RWPE1 (cell line): ENCODE measurements at places on chromosomes 11 and 22.

- DNase-seq, result peak; percentile 70
Measured at GRCh38 chr11:95925011-95925410, 1.1 kb upstream of the MTMR2 start.

GRCh38 chr11:67538306-67538705 is 15.1 kb upstream of the CABP2 start:
- DNase-seq, result no peak

- no peak for DNase-seq
Measured at GRCh38 chr22:19852177-19852781, 2.4 kb downstream of the GNB1L start.

GRCh38 chr11:45885921-45886721 is 670 bp downstream of the MAPK8IP1 start:
- DNase-seq, result no peak

GRCh38 chr11:119149018-119149785 is at the start of gene ABCG4:
ABCG4 (plus strand) TSS chr11:119149052; CDS start chr11:119149966, 914 bp downstream.
- DNase-seq, result peak; percentile 7

DNA sequence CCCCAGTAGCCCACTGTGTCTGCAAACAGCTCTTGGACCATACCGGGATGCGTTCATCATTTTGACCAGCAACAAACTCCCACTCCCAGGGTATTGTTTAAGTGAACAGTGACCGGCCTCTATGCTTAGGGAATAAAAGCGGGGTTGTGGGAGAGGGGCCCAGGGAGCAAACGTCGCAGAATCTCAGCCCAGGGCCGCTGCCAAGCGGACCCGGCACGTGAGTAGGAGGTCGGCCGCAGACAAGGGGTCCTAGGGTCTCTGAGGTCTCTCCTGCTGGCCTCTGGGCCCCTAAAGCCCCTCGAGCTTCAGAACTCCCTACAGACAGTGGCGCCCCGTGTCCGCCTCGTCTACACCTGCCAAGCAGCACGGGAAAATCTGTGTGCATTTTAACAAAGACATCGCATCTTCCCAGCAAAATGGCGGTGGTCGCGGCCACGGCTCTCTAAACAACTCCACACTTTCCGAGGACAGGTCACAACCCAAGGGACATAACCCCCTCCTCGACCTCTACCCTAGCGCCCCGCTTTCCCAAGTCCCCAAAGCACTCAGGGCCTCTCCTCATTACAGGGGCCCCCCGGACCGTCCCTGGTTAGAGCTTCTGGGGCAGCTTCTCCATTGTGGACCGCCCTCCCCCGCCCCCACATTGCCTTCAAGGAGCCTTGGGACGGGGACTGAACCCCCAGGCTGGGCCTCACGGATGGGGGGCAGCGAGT is 3.9 kb upstream of the GCAT start:
- no peak for DNase-seq

- no peak for DNase-seq
Measured at GRCh38 chr11:33630936-33631748, 69.5 kb downstream of the C11orf91 start.

DNA sequence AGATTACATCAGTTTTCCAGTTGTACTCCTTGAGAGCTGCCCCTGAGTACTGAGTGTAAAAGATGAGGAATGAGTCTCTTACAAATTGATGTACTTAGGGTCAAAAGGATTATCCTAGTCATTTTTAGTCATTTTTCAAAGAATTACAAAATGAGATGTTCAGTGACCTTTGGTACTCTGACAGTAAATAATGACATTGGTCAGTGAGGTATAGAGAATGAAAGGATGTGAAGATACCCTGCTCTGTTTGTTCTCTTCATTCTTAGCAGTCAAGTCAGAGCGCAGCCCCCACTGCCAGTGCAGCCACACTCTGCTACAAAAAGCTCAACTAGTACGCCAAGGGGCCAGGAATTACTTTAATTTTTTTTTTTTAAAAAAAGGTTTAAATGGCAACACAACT is 4.1 kb upstream of the ESAM start:
- no peak for DNase-seq

GRCh38 chr22:31179345-31179744 is 19.4 kb downstream of the RNF185 start:
- DNase-seq, result peak; percentile 63

- DNase-seq, result no peak
Measured at GRCh38 chr11:130381317-130381716, 47.1 kb downstream of the ADAMTS8 start.

DNA sequence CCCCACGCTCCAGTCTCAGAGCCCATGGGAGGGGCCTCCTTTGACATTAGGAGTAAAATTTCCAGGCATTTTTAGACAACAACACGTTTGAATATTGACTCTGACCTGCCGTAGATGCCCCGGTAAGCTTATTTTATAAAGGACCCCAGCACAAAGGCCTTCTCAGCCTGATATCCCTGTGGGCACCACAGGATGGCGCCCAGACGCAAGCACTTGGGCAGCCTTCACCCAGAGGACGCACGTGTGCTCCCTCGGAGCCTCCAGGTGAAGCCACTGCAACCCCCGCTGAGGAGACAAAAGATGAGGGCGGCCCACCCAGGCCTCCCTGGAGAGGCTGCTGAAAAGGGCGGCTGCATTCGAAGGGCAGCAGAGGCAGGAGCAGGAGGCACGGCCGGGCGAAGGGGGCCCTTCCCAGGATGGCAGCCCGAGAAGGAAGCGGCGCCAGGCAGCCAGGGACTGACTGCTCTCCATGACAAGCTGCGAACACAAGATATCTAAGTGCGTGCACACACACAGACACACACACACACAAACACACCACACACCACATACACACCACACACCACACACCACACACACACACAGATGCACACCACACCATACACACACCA is 15.2 kb upstream of the TH start:
- no peak for DNase-seq

GRCh38 chr22:39170825-39171622 is 18.5 kb upstream of the CBX7 start:
- peak; percentile 49 for DNase-seq

GRCh38 chr22:21694795-21695429 is 29.1 kb downstream of the PPIL2 start:
- DNase-seq, result no peak

GRCh38 chr11:37632748-37633147 is 1034.7 kb upstream of the RAG2 start:
- no peak for DNase-seq

- peak; percentile 42 for DNase-seq
Measured at GRCh38 chr11:3340025-3340424, 38.9 kb downstream of the ZNF195 start.

DNA sequence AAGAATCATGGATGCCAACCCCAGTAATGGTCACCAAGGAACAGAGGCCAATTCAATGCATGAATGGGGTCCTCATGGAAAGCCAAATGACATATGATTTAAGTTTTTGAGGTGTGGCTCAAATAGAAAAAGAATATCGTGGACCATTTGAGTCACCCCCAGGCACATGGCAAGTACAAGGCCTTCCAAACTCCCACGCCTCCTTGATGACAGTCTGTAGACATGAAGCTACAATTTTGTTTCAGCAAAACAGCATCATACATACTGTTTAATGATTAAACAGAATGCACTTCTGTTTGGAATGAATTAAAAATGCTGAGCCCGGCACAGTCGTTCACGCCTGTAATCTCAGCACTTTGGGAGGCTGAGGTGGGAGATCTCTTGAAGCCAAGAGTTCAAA is 7.4 kb downstream of the FADD start:
- DNase-seq, result no peak

DNA sequence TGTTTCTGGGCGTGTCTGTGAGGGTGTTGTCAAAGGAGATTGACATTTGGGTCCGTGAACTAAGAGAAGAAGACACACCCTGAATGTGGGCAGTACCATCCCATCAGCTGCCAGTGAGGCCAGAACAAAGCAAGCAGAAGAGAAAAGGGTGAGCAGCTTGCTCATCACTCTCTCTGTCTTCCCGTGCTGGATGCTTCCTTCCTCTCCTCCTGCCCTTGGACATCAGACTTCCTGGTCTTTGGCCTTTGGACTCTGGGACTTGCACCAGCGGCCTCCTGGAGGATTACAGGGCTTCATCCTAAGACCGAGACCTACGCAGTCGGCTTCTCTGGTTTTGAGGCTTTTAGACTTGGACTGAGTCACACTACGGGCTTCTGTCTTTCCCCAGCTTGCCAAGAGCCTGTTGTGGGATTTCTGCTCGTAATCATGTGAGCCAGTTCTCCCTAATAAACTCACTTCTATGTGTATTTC is 18.8 kb downstream of the APOL2 start:
- DNase-seq, result no peak

DNA sequence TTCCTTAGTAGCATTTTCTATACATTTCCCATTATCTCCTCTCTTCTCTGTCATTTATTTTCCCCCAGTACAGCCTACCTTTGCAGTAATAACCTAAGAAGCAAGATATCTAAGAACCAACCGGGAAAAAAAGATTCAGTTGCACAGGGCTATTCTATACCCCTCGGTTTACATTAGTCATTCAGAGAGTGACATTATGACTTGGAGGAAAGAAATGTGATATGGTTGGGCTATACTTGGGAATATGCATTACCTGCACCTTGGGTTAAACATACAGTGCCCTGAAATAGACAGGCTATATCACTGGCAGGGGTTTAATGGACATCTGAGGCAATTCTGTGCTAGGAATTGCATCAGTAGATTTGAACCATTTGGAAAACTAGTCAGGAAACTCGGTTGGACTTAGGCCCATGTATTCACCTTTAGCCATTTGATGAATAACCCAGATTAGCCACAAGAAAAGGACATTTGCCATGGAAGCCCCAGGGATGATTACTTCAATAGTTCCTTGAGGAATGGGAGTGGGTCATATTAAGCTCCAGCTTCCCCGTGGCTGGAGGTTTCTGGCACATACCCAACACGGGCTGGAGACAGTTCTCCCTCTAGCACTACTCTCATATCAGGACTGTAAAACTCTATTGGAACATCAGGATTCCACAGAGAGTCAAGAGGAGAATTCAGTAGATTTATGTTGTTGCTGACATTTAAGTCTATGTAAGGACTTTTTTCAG is 973.2 kb downstream of the NTM start:
- DNase-seq, result no peak

DNA sequence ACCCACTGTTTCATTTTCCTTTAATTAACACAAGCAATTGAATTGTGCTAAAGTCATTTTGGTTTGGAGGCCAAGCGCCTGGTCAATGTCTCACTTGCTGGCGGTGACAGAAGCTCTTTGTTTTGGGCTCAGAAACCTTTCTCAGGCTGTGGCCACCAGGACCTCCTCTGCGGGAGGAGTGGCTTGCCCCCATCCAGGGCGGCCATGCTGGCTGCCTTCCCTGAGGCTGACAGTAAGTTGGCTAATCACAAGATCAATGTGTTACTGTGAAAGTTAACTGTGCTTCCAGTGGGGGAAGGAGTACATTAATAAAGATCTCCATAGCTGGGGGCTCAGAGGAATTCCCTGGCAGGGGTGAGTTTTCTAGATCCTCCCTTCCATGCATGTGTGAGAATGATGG is 1074.5 kb downstream of the NTM start:
- no peak for DNase-seq

DNA sequence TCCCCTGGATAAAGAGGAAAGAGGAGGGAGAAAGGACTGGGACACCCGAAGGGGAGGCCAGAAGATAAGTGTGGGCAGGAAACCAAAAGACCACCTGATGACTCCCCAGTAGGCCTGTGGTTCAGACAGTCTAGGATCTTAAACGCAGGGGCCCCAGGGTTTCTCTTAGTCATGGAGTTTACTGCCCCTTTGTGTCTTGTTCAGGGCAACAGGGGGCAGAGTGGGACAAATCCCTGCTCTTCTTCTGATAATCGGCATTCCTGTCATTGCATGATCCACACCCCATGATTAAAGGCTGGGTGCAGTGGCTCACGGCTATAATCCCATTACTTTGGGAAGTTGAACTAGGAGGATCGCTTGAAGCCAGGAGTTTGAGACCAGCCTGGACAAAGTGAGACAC is 4.7 kb upstream of the TMPRSS13 start:
- no peak for DNase-seq

DNA sequence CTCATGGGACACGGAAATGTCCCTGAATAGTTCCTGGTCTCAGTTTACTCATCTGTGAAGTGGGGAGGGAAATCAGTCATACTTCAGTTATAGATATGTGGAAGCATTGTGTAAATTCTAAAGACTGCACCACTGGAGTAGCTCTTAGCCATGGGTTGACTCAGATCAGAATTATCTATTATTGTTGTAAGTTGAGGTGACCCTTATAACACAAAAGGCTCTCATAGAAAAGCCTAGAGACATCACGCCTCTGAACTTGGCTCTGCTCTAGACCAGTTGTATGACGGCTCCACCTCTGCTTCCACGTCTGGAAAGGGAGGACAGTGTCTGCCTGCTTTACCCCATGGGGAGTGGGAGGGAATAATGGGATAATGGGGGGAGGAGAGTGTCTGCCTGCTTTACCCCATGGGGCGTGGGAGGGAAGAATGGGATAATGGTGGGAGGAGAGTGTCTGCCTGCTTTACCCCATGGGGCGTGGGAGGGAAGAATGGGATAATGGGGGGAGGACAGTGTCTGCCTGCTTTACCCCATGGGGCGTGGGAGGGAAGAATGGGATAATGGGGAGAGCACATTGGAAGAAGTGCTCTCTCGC is 98.2 kb downstream of the AMOTL1 start:
- DNase-seq, result no peak

GRCh38 chr11:121369366-121369765 is 76.8 kb downstream of the SC5D start:
- no peak for DNase-seq

GRCh38 chr22:37260155-37260795 is 16.2 kb upstream of the RAC2 start:
- DNase-seq, result no peak

GRCh38 chr11:130940706-130941105 is 24.4 kb upstream of the SNX19 start:
- DNase-seq, result no peak

- DNase-seq, result no peak
Measured at GRCh38 chr22:30884211-30885000, 84.2 kb downstream of the MORC2 start.

- no peak for DNase-seq
Measured at GRCh38 chr22:19936513-19936912, 5.1 kb upstream of the COMT start.

- no peak for DNase-seq
Measured at GRCh38 chr11:34302046-34302921, 55.5 kb downstream of the ABTB2 start.
